K562 (cell line): ENCODE measurements at places on chromosomes 1 and 21. TPM values are rescaled to one million over a fixed set of nuclear protein-coding genes. Genes with fewer than 3 reads are reported as not detected.
A peak's percentile ranks its signal among the peaks of the same experiment; 100 is the strongest.

DNA sequence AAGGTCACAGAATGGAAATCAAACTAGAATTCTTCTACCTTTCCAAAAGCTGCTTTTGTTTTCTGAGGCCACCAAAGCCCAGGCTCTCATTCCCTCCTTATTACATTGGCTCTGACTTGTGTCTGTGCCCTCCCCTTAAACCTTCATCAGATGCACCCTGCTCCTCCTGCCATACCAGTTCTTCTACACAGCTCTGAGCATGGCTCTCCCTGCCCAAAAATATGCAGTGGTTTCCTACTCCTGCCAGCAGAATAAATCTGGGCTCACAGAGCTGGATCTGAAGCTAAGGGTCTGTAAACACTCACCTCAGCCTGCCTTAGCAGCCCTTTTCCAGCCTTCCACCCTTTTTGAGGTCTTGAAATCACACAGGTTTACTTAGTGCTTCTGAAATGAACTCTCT lies 55.0 kb downstream of the TTC3 start:
- no peak for DNase-seq

DNA sequence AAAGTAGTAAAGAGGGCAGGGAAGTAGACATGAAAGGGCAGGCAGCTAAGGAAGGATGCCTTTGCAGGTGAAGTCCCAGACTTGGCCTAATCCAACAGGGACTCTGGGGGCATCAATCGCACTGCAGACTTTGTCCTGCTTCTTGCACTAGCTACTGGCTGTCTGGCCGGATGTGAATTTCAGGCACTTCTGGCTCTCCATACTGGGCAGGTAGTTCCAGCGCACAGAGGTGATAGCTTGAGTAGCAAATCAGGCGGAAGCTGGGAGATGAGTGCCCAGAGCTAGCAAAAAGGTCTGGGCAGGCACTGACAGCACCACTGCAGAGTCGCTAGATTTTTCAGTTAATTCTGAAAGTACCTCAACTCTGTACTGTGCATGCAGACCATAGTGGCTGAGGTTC lies 997 bp downstream of the RSPH1 start:
- no peak for DNase-seq

GRCh38 chr21:34499116-34499515 lies 12.9 kb downstream of the KCNE1 start:
- no peak for DNase-seq

DNA sequence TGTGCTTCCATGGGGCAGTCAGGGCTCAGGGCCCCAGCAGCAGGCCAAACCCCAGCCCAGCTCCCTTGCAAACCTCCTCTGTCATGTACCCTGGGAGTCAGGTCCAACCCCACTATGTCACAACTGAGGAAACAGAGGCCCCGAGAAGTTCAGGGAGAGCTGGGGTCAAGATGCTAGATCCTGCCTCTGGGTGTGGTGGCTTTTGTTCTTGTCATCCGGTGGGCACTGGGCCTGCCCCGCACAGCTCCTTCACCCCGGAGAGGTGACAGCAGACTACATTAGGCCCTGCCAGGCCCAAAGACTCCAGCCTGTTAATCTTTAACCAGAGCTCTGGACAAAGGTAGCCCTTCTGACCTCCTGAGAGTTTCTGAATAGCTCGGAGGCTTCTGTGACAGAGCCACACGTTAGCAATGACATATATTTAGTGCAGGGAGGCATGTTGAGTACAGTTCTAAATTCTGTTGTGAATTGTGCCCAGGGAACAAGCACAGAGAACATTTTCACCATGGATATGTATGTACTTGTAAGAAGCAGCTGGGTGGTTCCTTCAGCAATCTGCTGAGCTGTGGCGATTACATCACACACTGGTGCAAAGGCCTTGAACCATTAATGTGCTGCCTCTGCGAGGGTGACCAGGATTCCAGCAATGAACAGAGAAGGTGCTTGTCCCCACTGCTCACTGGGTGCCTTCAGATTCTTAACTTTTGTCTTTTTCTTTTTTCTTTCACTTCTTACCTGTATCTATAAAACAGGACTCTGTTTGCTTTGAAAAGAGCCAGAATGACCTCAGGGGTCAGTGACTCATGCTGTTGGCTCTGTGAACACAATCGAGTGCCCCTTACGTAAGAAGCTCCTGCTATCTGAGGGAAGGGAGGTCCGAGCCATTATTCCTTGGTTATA lies 102.8 kb downstream of the RHOU start:
- peak; percentile 54 for DNase-seq

DNA sequence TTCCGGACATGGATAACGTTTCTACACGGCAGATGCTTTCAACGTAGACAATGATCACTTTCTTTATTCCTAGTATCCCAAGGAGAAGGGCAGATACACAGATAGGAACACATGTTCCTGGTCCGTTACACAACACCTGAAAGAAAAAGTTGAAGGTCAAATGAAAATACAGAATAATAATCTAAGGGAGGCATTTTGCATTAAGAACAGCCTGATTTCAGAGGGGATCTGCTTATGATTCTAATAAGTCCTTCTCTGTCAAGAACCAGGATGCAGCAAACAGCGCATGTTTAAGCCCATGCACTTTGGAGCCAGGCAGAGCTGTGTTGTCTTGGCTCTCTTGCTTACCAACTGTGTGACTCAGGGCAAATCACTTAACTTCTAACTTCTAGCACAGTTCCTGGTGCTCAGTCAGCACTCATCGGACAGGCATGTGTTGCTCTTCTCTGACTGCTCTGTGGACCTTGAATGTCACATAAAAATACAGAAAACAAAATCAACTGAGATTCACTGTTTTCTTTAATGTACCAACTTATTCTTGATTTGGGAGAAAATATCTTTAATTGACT lies 56.3 kb upstream of the CNN3 start:
- no peak for DNase-seq

DNA sequence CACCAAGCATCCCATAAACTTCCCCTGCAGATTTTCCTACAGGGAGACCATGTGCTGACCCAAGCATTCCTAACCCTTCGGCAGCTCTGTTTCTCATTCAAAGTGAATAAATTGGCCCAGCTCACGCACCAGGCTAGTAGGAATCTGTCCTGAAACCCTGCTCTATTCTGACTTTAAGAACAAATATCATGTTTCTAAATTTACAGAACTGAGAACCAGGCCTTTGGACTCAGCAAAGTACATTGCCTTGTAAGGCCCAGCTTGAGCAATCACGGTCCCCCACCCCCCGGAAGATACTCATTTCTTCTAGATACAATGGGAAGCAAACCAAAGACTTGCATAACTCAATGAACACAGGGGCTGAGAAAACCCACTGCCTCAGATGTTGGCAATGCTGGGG lies 160.1 kb upstream of the NFIA start:
- no peak for DNase-seq

AMY1A gene
- 0.33 TPM in 1 of 2 replicates, not detected in the other for total RNA-seq
